ENCODE measurements at places on chromosomes 5 and 9.

- no peak for DNase-seq
Measured at GRCh38 chr9:122336866-122337555, 33.8 kb upstream of the PTGS1 start.

DNA sequence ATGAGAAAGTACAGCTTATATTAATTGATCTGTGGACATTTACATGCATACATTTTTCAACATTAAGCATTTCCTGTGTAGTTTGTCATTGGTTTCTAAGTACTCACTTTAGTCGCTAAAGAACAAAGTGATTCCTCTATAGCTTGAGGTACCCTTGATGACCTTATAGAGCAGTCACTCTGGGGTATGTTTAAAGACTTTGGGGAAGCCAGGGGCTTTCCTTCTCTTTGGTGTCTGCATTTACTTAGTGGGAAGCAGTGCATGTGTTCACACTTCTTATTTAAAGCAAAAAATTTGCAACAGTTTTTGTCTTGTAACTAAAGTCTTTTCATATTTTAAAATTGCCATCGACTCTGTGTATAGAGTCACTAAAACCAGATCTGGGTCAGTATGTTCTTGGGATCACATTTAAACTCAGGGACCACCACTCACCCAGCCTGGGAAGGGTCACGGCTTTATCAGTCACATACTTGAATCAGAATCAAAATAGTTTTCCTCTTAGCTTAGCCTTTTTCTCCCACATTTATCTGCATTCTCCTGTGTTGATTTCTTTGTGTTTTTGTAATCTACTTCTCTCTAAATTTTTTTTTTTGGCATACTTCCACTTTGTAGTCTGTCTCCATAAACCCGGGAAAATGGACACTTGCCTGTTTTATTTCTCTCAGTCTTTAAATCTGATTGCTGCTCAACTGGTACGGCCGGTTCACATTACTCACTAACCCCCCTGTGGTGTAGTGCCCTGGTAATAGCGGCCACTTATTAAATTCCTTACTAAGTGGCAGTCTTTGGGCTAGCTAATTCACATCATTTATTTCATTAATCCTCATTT is 143.9 kb upstream of the FBN2 start:
- DNase-seq = no peak

DNA sequence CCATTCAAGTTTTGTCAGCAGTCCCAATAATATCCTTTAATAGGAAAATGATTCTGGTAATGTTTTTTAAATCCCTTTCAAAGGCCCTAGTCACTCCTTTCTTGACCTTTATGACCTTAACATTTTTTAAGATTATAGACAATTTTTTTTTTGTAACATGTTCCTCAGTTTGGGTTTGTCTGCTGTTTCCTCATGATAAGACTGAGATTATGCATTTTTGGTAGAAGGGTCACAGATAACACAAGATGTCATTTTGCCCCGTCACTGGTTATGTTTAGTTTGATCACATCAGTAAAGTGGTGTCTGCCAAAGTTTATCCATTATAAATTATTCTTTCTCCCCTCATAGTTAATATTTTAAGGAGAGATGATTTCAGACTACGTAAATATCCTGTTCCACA is 16.0 kb upstream of the PTPDC1 start:
- no peak for DNase-seq

GRCh38 chr5:6814816-6815215 is 101.6 kb downstream of the TENT4A start:
- no peak for DNase-seq

- DNase-seq = no peak
Measured at GRCh38 chr9:123657941-123658340, 272.0 kb downstream of the DENND1A start.

DNA sequence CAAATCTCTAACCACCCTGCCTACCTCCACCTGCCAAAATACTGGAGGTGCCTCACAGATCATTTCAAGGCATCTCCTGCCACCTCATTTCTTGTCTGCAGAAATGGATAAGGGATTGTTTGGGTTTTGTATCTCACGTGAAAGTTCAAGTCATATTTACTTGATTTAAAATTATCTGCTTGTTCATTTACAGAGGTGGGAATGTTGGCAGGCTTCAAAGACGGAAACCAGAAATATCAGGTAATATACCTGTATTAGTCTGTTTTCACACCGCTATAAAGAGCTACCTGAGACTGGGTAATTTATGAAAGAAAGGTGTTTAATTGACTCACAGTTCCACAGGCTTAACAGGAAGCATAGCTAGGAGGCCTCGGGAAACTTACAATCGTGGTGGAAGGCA is 85.4 kb downstream of the CAAP1 start:
- no peak for DNase-seq

GRCh38 chr9:137099231-137099630 is 12.4 kb downstream of the MAN1B1 start:
- no peak for DNase-seq

GRCh38 chr5:146632620-146633322 is 116.8 kb upstream of the GPR151 start:
- DNase-seq = no peak

- DNase-seq = no peak
Measured at GRCh38 chr9:38027714-38028113, 41.3 kb downstream of the SHB start.

GRCh38 chr9:107942856-107943255 is 453.3 kb upstream of the KLF4 start:
- DNase-seq = no peak

GRCh38 chr9:82031538-82032280 is 43.1 kb downstream of the SPATA31D1 start:
- DNase-seq = no peak

DNA sequence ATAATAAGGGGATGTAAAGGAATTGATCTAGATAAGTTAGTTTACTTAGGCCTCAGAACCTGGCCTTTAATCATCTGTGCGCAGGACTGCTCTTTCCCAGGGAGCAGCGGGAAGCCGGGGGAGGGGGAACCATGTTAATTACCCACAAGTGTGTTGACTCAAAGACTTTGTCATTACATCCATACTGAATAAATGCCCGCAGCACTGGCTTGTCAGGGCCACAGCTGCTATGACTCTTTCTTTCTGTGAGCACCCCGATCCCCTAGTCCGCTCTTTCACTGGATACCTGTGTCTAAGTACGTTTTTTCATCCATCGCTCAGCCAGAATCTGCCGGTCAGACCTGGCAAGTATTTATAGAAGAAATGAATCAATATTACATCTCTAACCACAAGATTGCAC is 249.3 kb upstream of the DMRT1 start:
- DNase-seq = no peak

- no peak for DNase-seq
Measured at GRCh38 chr5:1103505-1104326, 8.1 kb downstream of the SLC12A7 start.

GRCh38 chr5:157516006-157516405 is 56.0 kb downstream of the NIPAL4 start:
- DNase-seq = peak; percentile 16

- no peak for DNase-seq
Measured at GRCh38 chr5:5454391-5454790, 31.9 kb downstream of the ICE1 start.

DNA sequence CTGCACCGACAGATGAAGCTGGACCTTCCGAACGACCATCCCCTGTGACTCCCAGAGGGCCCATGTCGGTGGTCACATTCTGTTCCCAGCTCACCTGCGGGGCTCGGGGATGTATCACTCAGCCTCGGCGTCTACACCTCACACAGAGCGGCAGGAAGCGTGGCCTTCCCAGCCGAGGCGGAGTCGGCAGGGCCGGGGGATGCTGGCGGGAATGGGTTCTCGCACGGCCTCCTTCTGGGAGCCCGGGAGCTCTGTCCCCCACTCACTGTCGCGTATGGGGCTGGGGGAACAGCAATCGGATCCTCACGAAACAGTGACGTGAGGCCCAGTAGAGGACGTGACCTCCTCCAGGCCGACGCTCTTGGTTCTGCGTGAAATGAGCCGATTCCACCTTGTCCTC is 20.4 kb downstream of the NACC2 start:
- no peak for DNase-seq

GRCh38 chr9:127721391-127721821 is 5.5 kb downstream of the TTC16 start:
- no peak for DNase-seq

GRCh38 chr9:21831841-21832509 is 29.5 kb downstream of the MTAP start:
- peak; percentile 33 for DNase-seq

DNA sequence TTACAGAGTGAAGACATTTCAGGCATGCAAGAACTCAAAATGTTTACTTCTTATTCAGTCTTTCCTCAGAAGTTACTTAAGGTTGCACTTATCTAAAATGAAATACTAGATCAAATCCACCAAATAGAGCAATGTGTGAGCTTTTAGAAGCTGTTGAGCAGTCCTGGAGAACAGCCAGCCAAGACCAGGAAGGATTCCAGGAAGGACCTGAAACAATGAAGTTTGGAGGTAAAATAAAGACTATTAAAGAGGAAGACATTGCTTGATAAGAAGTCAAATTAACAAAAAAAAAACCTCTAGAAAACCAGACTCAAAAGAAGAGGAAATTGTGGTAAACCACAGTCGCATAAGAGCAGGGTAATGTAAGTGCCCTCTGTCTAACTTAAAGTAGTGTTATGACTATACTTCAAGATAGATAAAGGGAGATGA is 156.2 kb upstream of the S1PR3 start:
- DNase-seq = no peak

GRCh38 chr9:93128715-93129224 is 5.3 kb downstream of the NINJ1 start:
- no peak for DNase-seq

GRCh38 chr5:176529116-176529740 is 8.0 kb downstream of the RNF44 start:
- DNase-seq = no peak

GRCh38 chr9:122367065-122367464 is 3.8 kb upstream of the PTGS1 start:
- no peak for DNase-seq

- DNase-seq = no peak
Measured at GRCh38 chr9:81096625-81097024, 592.7 kb downstream of the TLE1 start.

- DNase-seq = no peak
Measured at GRCh38 chr5:156109317-156110023, 217.5 kb upstream of the SGCD start.

- no peak for DNase-seq
Measured at GRCh38 chr5:132008163-132008473, 3.3 kb downstream of the ACSL6 start.

GRCh38 chr5:50768634-50769033 is 102.2 kb downstream of the PARP8 start:
- no peak for DNase-seq

DNA sequence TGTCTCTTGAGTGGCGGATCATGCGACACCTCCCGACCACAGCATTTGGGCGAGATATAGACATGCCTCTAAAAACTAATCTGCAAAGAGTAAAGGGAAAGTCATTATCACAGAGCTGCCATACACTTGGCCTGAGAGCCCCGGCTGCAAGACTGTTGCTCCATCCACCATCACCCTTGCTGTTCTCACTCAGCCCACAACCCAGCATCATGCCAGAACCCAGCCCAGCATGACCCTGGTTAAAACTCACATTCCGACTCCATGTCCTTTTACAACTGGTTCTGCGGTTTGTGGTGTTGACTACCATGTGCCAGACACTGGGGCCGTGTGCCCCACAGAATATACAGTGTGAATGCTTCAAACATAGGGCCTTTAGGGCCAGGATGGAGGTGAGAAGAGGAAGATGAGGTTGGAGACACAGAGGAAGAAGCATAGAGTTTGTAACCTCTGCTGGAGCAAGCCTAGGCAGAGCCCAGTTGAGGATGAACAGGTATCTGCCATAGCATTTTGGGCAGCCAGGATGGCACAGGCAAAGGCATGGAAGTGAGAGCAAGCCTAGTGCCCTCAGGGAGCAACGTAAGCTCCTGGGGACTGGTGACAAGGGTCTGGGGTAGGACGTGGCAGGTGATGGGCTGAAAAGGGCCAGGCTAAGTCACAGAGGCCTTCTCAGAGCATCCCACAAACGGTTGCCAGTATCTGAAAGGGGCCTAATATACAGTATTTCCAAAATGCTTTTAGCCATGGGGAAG is 37.5 kb upstream of the SMU1 start:
- DNase-seq = no peak

DNA sequence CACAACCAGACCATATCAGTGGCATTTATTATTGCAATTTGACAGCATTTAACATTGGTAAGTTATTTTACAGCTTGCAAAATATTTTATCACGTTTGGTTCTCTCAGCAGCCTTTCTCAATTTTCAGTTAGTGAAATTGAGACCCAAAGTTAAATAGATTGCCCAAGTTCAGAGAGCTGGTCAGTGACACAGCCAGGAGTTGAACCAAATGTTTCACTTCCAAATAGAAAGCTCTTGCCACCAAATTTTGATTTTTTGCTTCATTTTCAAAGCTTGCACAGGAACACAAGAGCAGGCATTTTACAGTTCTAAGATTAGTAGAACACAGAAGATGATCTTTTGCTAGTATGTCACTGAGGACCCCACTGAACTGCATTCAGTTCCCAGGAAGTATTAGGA is 271.5 kb upstream of the C9orf72 start:
- no peak for DNase-seq

DNA sequence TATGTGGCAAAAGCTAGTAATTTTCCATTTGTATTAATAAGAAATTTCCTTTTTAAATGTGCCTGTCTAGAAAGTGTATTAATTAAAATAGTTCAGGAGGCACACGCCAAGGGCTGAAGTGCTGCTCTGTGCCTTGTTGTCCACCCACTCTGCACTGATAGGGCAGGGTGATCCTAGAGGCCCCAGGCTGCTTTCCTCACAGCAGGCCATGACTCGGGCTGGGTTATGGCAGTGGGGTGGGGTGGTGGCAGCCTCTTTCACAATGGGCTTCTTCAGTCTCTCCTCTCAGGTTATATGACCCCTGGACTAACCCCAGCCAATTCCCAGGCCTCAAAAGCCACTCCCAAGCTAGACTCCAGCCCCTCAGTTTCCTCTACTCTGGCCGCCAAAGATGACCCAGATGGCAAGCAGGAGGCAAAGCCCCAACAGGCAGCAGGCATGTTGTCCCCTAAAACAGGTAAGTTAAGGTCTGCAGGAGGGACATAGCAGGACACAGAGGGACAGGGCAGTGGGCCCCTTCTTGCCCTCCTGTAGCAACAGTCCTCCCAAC is 19.5 kb downstream of the CD74 start:
- no peak for DNase-seq

DNA sequence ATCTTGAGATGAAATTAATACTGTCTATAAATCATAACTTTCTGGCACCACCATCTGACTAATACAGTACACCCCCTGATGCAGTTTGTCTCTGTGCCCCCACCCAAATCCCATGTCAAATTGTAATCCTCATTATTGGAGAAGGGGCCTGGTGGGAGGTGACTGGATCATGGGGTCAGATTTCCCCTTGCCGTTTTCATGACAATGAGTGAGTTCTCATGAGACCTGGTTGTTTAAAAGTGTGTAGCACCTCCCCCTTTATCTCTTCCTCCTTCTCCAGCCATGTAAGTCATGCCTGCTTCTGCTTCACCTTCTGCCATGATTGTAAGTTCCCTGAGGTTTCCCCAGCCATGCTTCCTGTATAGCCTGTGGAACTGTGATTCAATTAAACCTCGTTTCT is 78.7 kb upstream of the CDH6 start:
- DNase-seq = no peak

All from kidney capillary endothelial cell (primary cell).